ENCODE measurements at places on chromosomes 7 and 10.

GRCh38 chr7:70573071-70573661 lies 558.8 kb upstream of the GALNT17 start:
- no peak for DNase-seq

- DNase-seq: no peak
Observed at GRCh38 chr7:152035817-152036216, 10.3 kb downstream of the GALNT11 start.

DNA sequence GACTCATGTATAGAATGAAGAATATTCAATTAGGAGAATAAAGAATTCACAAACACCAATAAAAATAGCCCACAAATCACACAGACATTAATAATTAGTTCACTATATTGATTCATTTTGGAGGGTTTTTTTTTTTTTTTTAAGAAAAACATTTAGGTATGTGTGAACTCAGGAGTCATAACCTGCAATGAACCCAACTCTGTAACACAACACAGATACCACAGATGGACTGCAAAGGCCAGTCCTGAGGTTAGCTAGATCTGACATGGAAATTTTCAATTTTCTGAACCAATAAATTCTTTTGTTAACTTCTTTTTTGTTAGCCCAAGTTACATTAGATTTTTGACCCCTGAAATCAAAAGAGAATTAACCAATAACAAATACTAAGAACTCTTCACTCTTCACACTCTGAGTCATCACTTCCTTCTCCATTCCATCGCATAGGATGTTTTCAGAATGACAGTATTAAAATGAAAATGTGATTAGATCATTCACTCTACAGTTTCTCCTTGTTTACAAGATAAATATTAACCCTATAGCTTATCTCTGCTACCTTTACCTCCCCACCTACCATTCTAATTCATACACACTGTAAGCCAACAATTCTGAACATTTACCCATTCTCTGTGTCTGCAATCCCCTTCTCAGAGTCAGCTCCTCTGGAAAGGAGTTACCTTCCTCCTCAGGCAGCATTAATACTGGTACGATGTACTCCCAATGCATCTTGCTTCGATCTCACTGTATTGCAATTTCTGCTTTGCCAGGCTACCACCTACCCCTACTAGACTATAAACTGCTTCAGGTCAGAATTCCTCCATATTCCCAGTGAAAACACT lies 141.5 kb downstream of the LRRN3 start:
- no peak for DNase-seq

DNA sequence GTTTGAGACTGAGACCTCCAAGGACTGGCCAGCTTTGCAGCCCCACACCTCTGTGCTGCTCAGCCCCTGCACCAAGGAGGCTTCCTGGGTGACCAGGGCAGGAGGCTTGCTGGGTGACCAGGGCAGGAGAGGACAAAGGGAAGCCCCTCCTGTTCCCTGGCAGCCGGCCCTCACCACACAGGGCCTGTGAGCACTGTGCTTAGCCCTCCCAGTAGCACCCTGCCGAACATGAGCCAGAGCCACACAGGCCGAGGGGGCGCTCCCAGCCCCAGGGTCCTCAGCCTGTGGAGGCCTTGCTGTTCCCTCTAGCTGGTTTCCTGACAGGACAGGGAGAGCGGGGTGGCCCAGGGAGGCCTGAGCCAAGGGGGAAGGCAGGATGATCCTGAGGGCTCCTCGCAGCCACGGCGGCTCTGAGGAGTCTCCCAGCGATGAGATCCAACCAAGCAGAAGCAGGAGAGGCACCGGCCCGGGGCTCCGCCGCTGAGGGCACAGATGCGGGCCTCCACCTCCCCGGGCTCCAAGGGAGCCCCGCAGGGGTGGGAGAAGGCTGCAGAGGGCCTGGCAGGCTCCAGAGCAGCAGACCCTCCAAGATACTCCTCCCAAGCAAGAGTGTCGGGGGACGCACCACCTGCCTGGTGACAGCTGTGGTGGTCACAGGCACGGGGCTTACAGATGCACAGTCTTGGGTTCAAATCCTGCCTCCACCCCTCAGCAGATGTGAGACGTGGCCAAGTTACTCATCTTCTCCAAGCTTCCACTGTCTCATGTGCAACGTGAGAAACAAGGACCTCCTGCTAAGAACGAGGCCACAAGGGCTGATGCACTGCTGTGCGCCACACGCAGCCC lies 22.5 kb downstream of the WDR86 start:
- no peak for DNase-seq

DNA sequence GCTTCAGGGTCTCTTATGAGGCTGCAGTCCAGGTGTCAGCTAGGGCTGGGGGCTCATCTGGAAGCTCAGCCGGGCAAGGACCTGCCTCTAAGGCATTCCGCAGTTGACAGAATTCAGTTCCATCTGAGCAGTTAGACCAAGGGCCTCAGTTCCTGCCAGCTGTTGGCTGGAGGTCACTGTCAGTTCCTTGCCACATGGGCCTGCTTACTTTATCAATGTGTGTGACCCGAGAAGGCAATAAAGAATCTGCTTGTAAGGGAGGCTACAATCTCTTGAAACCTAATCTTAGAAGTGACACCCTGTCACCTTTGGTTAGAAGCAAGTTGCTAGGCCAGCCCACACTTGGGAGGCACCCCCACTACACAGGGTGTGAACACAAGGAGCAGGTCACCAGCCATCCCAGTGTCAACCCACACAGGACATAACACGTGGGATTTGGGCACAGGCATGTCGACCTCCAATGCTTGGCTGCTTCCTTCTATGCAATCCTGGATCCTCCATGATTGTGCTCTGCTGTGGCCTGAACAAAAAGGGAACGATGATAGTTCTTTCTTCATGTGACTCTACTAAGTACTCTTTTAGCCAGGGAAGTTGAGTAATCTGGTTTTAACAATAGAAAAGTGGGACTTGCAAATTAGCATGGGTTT lies 41.8 kb downstream of the MTURN start:
- no peak for DNase-seq

- DNase-seq: no peak
Observed at GRCh38 chr7:81884817-81885216, 115.0 kb upstream of the HGF start.

GRCh38 chr10:18190840-18191239 lies 50.6 kb downstream of the CACNB2 start:
- no peak for DNase-seq

- DNase-seq: no peak
Observed at GRCh38 chr7:158993591-158993990, 137.2 kb downstream of the DYNC2I1 start.

GRCh38 chr7:70032649-70033048 lies 434.4 kb downstream of the AUTS2 start:
- no peak for DNase-seq

GRCh38 chr10:30557884-30558283 lies 71.7 kb downstream of the LYZL2 start:
- no peak for DNase-seq

GRCh38 chr10:86227501-86228258 lies 138.9 kb downstream of the GRID1 start:
- no peak for DNase-seq

- DNase-seq: no peak
Observed at GRCh38 chr7:158854681-158855081, 1.7 kb upstream of the DYNC2I1 start.

DNA sequence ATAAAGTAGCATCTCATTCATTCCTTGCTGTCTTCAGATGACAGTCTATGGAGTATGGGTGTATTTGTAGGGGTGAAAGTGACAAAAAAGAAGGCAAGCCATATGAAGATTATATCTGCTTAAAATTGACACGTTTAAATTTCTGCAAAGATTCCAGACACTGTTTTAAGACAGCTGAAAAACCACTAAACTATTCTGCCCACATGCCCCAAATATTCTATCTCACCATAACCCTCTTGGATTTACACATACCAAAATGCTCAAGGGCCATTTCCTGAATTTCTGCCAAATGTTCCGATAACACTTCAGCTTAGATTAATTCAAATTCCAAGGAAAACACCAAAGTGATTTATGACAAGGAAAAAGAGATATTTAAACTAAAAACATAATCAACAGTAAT lies 99.9 kb upstream of the IL6 start:
- no peak for DNase-seq

DNA sequence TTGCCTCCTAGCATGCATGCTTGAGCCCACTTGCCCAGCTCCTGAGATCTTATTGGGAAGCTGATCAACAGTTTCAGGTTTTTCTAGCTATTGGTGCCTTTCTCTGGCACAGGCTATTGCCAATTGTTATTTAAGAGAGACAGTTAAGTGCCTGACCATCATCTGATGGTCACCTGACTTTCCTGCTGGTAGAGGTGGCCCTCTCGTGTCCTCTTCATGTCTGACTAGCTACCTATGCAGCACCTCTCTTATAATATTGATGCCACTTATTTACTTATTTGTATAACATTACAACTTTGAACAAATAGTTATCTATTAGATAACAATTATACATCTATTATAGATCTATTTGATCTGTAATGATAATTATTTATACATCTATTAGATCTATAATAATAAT lies 205.9 kb upstream of the SEMA3D start:
- DNase-seq: no peak

GRCh38 chr10:105585753-105586152 lies 944.7 kb downstream of the SORCS3 start:
- DNase-seq: no peak

DNA sequence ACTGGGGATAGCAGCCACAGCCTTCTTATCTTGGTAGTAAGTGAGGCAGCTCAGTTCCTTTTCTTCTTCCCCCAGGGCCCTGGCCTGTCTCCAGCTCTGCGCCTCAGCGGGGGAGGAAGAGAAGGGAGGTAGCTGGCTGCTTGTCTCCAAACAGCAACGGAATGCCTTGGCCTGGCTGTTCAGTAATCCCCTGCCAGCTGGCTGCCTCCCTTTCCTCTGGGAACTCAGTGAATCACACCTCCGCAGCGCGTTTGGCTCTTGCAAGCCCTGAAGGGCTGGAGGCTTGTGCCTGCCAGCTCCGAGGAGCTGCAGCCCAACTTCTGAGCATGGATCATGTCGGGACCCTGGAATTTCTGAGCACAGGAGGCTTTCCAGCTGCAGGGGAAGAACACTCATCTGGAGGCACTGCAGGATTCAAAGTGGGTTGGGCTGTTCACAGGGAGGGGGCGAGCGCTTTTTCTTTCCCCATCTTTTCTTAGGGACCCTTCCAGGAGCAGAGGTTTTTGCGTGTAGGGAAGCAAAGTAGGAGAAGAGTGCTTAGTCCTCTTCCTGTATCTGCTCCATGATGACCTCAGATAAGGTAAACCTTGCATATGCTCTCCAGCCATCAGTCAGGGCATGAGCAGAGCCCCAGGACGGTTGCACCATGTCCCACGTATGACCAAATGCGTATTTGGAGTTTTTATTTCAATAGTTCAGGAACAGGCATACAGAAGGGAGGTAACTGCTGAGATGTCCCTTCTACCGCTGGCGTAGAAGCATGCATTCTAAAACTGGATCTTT lies 253.2 kb upstream of the INHBA start:
- no peak for DNase-seq

DNA sequence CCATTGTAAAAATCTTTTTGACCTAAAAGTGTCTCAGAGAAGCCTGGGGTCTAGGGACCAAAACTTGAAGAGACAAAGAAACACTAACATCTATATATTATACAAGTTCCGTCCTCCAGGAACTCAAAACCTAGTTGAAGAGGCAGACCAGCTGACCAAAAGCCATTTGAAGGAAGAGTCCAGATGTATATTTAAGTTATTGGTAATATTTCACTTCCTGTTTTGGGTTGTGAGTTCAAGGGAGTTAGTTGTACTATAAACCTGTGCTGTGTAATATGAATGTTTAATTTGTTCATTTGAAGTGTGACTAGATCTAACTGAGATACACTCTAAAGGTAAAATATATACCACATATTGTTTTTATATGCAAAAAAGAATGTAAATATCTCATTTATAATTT lies 45.0 kb downstream of the CDK1 start:
- no peak for DNase-seq

- no peak for DNase-seq
Observed at GRCh38 chr7:107856806-107857540, 34.0 kb upstream of the DLD start.

GRCh38 chr10:60957667-60958221 lies 13.8 kb upstream of the RHOBTB1 start:
- no peak for DNase-seq

GRCh38 chr7:39360038-39360437 lies 206.2 kb upstream of the YAE1 start:
- DNase-seq: no peak

DNA sequence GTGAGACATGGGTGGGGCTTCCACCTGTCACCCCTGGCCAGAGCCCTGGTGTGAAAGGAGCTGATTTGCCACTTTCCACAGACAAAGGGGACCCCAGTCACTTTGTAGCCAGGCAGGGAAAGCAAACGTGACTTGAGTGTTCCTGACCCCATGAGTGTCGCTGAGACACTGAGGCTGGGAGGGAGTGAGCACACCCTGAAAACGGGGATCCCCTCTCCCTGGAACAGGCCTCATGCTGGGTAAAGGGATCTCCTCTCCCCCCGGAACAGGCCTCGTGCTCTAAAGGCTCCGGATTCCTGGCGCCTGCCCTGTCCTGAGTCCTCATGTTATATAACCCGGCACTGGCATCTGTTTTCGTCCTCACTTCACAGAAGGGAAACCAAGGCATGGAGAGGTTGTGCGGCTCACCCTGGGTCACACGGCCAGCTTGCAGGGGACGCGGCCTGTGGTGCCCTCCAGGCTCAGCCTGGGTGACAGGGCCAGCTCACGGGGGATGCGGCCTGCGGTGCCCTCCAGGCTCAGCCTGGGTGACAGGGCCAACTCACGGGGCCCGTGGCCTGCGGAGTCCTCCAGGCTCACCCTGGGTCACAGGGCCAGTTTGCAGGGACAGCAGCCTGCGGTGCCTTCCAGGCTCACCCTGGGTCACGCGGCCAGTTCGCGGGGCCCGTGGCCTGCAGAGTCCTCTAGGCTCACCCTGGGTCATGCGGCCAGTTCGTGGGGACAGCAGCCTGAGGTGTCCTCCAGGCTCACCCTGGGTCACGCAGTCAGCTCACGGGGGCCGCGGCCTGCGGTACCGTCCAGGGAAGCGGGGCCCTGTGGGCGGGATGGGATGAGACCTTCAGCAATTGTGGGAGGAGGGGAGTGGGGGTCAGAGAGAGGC lies 104.7 kb downstream of the PDGFA start:
- no peak for DNase-seq

DNA sequence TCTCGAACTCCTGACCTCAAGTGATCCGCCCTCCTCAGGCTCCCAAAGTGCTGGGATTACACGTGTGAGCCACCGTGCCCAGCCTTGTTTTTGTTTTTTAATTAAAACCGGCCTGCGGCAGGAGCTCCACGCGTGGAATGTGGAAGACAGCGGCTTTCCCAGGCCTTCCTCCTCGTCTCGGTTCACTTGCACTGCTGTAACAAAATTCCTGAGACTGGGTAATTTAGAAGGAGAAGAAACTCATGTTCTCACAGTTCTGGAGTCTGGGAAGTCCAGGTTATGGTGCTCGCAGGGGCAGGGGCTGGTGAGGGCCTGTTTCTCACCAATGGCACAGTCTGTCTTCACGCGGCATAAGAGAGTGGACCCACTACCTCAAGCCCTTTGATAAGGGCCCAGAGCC lies 14.4 kb upstream of the CRYGN start:
- no peak for DNase-seq

DNA sequence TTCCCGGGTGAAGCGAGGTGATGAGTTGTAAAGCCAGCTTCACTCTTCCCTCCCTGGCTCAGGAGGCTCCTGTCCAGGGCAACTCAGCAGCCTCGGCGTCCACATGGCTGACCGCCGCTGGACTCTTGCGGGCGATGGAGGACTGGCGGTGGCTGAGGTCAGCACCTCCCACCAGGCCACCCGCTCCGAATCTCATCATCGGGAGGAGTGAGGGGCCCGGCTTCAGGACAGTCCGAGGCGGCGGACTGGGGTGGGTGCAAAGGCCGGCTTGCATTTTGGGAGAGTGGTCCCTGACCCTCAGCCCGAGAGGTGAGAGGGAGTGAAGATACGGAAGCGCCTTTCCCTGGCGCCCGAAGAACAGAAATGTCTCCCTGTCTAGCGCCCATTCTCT lies 759 bp downstream of the DNAJB12 start:
- DNase-seq: no peak

GRCh38 chr7:110839866-110840265 lies 251.1 kb upstream of the LRRN3 start:
- peak; percentile 55 for DNase-seq

Measured in NCI-H1436 (cell line).